Progenitor cell of endocrine pancreas (in vitro differentiated cells): ENCODE measurements at places on chromosomes 5 and 9. TPM values are rescaled to one million over a fixed set of nuclear protein-coding genes. Genes with fewer than 3 reads are reported as not detected.

DNA sequence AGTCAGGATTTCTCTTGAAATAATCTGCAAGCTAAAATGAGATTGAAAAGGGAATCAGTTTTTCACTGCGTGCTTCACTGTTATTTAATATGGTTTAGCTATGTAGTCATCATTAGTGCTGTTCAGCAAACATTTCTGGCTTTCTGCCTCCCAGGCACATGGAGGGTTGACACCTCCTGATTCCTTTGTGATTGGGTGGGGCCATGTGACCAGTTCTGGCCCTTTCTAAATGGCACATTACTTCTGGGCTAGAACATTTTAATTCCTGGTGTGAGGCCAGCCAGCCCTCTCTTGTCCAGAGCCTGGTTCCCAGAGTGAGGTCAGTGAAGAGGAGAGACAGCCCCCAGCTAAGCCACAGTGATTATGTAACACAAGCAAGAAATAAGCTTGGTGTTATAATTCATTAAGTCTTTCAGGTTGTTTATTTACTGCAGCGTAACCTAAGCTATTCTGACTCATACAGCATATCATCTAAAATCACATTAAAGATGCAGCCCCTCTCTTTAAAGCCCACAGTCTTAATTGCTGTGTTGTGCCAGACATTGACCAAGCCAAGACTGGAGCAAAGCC is 17.4 kb upstream of the ARSI start:
- no peaks in the 10 kb centered on the region for H3K36me3 ChIP-seq
- H3K4me3 ChIP-seq = no peak overlapping the region
- H3K27me3 ChIP-seq = peaks cover 8% of the 10 kb centered on the region
- H3K4me1 ChIP-seq = peaks cover 5% of the 10 kb centered on the region
- no peak for DNase-seq
- no peak overlapping the region for H3K27ac ChIP-seq

- H3K36me3 ChIP-seq = no peaks in the 10 kb centered on the region
- H3K27me3 ChIP-seq = peaks cover 24% of the 10 kb centered on the region
- H3K4me3 ChIP-seq = no peak overlapping the region
- DNase-seq = no peak
- H3K27ac ChIP-seq = no peak overlapping the region
- peaks cover 4% of the 10 kb centered on the region for H3K4me1 ChIP-seq
Measured at GRCh38 chr5:78672154-78672553, 23.6 kb upstream of the LHFPL2 start.

GRCh38 chr9:99749641-99750040 is 72.0 kb upstream of the NR4A3 start:
- no peaks in the 10 kb centered on the region for H3K36me3 ChIP-seq
- DNase-seq = no peak
- no peak overlapping the region for H3K27ac ChIP-seq
- no peaks in the 10 kb centered on the region for H3K27me3 ChIP-seq

GRCh38 chr5:134524272-134524825 is 1.1 kb upstream of the JADE2 start:
- peaks cover 29% of the 10 kb centered on the region for H3K27me3 ChIP-seq
- H3K4me1 ChIP-seq = peaks cover 12% of the 10 kb centered on the region
- DNase-seq = peak; percentile 31
- H3K27ac ChIP-seq = peak overlapping the region; percentile 94
- peak overlapping the region; percentile 84 for H3K4me3 ChIP-seq

GRCh38 chr5:127326431-127326830 is 35.8 kb downstream of the MEGF10 start:
- H3K4me1 ChIP-seq = peaks cover 5% of the 10 kb centered on the region
- H3K4me3 ChIP-seq = no peak overlapping the region
- no peak overlapping the region for H3K27ac ChIP-seq

DNA sequence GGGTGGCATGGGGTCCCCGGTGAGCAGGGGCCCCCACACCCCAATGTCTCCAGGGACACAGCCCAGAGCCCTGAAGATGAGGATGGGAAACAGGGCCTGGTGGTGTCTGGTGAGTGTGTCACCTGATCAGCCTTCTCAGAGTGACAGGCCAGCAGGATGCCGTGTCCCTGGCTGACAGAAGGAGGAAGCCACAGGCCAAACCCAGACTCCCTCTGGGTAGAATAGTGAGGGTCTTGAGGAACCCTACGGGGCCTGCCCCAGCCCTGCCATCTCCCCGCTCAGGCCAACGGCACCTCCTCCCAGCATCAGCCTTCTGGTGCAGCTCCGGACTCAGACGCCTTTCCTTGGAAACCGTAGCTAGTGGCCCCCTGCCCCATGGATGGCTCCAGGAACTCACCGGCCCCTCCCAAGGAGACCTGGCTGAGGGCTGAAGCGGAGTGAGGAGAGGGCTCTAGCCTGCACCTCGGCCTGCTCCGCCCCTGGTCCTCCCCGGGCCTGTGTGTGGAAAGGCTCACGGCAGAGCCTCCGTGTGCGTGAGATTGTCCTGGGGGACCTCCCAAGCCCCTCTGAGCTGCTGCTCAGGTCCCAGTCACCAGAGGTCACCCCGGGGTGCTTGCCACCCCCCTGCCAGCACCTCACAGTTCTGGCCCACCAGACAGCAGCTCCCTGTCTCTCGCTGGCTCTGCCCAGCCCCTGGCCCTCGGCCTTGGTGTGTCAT is 6.0 kb downstream of the RALGDS start:
- H3K27me3 ChIP-seq = no peaks in the 10 kb centered on the region
- peaks cover 6% of the 10 kb centered on the region for H3K4me1 ChIP-seq
- DNase-seq = no peak
- H3K36me3 ChIP-seq = peaks cover 1% of the 10 kb centered on the region
- no peak overlapping the region for H3K27ac ChIP-seq

DNA sequence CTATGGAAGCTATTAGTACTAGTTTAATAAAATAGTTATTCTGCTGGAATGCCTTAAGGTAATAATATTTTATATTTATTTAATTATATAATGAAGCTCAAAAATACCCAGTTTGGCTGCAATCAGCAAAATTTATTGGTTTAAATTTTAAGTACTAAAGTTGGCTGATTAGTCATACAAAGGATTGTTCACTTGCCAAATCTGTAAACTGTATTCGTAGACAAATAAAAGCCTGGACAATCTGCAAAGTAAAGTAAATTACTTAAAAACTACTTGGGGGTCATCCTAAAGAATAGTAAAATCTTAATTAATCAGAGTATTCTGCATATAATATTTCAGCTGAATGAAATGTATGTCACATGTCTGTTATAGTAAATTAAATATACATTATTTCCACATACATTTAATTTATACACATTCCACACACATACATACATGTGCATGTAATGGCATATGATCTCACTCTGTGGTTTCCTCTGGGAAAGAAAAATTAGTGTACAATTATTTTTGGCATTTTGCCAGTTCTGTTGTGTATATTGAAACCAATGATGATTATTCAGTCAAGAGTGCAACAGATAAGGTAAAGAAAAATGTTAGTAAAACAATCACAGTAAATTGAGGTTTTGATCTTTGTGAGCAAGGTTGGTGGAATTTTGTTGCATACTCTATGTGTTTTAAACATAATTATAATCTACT is 455.9 kb downstream of the CDH9 start:
- no peaks in the 10 kb centered on the region for H3K36me3 ChIP-seq
- no peak for DNase-seq
- no peak overlapping the region for H3K4me3 ChIP-seq

GRCh38 chr5:120568711-120569110 is 104.6 kb downstream of the PRR16 start:
- H3K27ac ChIP-seq = no peak overlapping the region
- DNase-seq = no peak
- H3K4me3 ChIP-seq = no peak overlapping the region
- H3K27me3 ChIP-seq = no peaks in the 10 kb centered on the region
- no peaks in the 10 kb centered on the region for H3K36me3 ChIP-seq

GRCh38 chr9:93093127-93093876 is 2.7 kb upstream of the CARD19 start:
- H3K36me3 ChIP-seq = no peaks in the 10 kb centered on the region
- no peaks in the 10 kb centered on the region for H3K27me3 ChIP-seq
- no peak overlapping the region for H3K4me3 ChIP-seq

- H3K27ac ChIP-seq = no peak overlapping the region
- no peak overlapping the region for H3K4me3 ChIP-seq
- DNase-seq = no peak
- H3K4me1 ChIP-seq = no peaks in the 10 kb centered on the region
- no peaks in the 10 kb centered on the region for H3K27me3 ChIP-seq
- no peaks in the 10 kb centered on the region for H3K36me3 ChIP-seq
Measured at GRCh38 chr5:54383225-54383901, 72.1 kb upstream of the HSPB3 start.

- H3K27me3 ChIP-seq = no peaks in the 10 kb centered on the region
- no peak for DNase-seq
- peak overlapping the region; percentile 96 for H3K4me3 ChIP-seq
- H3K4me1 ChIP-seq = peaks cover 14% of the 10 kb centered on the region
- H3K36me3 ChIP-seq = peaks cover 1% of the 10 kb centered on the region
- H3K27ac ChIP-seq = peak overlapping the region; percentile 99
Measured at GRCh38 chr5:134177369-134178095, 782 bp upstream of the SKP1 start.

GRCh38 chr5:102670224-102670836 is 84.8 kb upstream of the PAM start:
- H3K36me3 ChIP-seq = peaks cover 5% of the 10 kb centered on the region
- no peaks in the 10 kb centered on the region for H3K27me3 ChIP-seq
- peaks cover 13% of the 10 kb centered on the region for H3K4me1 ChIP-seq
- peak overlapping the region; percentile 96 for H3K27ac ChIP-seq
- DNase-seq = no peak

GRCh38 chr9:19408316-19408692 is 505 bp upstream of the ACER2 start:
- peaks cover 4% of the 10 kb centered on the region for H3K36me3 ChIP-seq
- peak overlapping the region; percentile 96 for H3K4me3 ChIP-seq
- peaks cover 5% of the 10 kb centered on the region for H3K27me3 ChIP-seq
- H3K4me1 ChIP-seq = peaks cover 9% of the 10 kb centered on the region
- H3K27ac ChIP-seq = no peak overlapping the region

DNA sequence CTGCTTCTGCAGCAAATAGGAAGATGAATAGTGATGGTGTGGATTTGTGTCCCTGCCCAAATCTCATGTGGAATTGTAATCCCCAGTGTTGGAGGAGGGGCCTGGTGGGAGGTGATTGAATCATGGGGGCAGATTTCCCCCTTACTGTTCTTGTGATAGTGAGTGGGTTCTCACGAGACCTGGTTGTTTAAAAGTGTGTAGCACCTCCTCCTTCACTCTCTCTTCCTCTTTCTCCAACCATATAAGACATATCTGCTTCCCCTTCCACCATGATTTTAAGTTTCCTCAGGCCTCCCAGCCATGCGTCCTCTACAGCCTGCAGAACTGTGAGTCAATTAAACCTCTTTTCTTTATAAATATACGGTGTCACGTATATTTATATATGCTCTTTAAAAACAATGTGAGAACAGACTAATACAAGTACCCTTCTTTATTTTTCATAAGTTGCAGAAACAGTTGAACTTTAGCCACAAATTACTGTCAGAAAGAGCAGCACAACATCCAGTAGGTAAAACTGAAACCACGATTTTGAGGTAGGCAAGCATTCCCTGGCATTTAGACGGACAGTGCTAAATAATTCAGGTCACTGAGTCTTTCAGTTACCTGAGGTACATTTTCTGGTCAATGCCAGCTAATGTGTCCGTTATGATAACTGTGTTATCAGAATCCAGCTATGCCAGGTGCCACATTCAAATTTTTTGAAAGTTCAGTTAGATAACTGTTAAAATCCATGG is 79.3 kb upstream of the SPEF2 start:
- no peak overlapping the region for H3K4me3 ChIP-seq
- no peak for DNase-seq
- no peaks in the 10 kb centered on the region for H3K4me1 ChIP-seq

DNA sequence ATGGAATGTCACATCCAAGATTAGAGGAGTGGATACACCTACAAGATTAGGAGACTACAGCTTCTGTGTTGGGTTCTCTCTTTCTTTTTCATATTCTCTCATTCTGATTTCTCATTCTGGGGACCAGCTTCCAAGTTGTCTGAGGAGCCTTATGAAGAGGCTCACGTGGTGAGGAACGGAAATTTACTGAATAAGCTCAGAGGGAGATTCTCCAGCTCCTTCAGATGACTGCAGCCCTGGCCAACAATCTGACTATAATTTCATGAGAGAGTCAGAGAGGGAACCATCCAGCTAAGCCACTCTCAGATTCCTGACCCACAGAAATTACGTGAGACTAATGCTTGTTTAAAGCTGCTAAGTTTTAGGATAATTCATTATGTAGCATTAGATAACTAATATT is 27.1 kb upstream of the TENT2 start:
- no peak overlapping the region for H3K4me3 ChIP-seq
- DNase-seq = no peak
- H3K27me3 ChIP-seq = no peaks in the 10 kb centered on the region
- no peak overlapping the region for H3K27ac ChIP-seq
- no peaks in the 10 kb centered on the region for H3K36me3 ChIP-seq
- H3K4me1 ChIP-seq = peaks cover 11% of the 10 kb centered on the region

DNA sequence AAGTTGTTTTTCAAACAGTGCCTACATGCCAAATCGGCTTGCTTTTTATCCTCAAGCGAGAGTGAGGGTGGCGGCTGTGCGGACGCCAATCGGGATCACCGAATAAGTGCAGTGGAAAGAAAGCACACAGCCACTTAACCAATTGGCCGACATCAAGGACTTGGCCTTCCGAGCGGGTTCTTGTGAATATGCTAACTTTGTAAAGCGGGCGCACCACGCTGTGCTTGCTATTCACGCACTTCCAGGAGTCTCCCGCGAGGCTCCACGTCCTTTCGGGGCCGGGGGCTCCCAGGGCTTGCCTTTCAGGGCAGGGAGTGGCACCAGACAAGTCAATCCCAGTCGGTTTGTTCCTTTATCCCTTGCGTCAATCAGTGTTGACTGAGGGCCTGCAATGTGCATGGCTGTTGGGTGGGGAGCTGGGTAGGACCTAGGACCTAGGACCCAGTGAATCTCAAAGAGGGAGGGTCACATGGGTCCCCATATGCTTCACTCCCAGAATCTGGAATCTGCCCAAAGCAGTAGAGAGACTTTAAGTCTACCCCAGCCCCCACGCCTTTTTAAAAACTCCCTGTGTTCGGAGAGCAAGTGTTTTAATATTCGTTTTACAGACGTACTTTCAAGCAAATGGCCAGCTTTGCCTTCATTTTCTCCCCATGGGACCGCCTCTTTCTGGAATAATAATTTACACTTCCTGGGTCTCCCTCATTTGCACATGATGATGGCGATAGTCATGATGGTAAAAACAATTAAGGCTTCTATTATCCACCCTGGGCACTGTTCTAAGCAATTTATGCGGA is 2.0 kb upstream of the GCNT4 start:
- no peaks in the 10 kb centered on the region for H3K36me3 ChIP-seq
- H3K4me1 ChIP-seq = peaks cover 20% of the 10 kb centered on the region
- peaks cover 55% of the 10 kb centered on the region for H3K27me3 ChIP-seq
- H3K27ac ChIP-seq = peak overlapping the region; percentile 92
- H3K4me3 ChIP-seq = peak overlapping the region; percentile 84

DNA sequence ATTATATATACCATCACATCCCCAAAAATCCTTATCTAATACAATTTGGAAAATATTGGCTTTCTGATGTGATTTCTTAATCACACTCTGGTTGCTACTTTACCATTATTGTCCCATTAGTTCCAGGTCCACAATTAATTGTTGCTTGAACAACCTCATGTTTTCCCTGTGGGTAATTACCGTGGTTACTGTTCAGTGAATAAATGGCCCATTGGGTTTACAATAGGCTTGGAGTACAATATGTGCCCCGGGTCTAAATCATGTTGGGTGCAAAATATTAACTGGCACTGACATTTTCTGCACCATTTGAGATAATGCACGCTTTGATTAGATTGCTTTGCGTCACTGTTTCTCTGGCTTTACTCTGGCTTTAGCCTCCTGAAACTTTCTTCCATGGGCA is 163.7 kb downstream of the GABBR2 start:
- H3K27ac ChIP-seq = no peak overlapping the region
- no peaks in the 10 kb centered on the region for H3K4me1 ChIP-seq
- no peaks in the 10 kb centered on the region for H3K36me3 ChIP-seq
- DNase-seq = no peak
- H3K27me3 ChIP-seq = peaks cover 10% of the 10 kb centered on the region

The HCN1 gene
- 0.14 and 0.24 TPM in 2 replicates for total RNA-seq
